SHP77 treated with DMSO at 0.1 percent for 48 hours (cell line): ENCODE measurements at places on chromosomes 5 and 9.
A peak's percentile ranks its signal among the peaks of the same experiment; 100 is the strongest.

DNA sequence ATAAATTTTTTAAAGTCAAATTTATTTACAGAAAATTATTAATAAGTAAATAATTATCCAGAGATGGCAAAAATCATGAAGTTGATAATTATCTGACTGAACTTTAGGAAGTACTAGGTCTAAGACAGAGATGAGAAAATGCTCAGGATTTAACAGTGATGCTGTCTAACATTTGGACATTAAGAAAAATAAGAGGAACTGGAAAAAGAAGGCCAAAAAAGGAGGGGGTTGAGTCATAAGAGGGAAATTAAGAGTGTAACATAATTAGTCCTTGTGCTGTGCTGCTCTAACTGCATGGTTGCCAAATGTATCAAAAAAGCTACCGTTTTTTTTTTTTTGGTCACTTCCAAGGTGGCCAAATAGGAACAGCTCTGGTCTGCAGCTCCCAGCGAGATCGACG is 35.4 kb upstream of the TUT7 start:
- no peak for DNase-seq

DNA sequence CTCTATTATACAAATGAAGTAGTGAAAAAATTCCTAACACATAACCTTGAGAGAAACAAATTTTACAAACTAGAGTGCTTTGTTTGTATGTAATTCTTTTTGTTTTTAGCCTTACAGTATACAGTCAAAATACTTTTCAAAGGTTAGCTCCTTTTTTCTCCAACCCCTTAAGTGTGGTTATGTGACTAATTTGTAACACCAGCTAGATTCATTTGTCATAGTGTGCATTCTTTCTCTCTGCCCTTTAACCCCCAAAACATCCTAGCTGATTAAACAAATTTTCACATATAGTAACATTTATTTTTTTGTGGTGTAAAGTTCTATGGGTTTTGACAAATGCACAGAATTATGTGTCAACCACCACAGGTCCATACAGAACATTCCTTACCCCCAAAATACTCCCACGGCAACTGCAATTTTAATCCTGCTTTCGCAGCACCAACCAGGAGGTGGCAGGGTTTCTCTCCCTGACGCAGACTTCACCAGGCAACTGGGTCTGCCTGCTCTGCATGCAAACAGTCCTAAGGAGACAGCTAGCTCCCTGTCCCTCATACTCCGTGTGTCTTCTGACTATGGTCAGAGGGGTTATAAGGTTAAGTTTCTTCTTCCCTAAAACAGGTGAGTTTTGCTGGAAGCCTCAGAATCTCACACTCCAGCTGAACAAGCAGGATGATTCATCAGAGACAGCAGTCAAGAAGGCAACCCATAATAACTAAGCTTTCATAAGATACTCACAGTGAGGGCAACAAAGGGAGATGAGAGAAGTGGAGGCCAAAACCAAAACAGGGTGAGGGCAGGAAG is 44.5 kb upstream of the NR5A1 start:
- no peak for DNase-seq

DNA sequence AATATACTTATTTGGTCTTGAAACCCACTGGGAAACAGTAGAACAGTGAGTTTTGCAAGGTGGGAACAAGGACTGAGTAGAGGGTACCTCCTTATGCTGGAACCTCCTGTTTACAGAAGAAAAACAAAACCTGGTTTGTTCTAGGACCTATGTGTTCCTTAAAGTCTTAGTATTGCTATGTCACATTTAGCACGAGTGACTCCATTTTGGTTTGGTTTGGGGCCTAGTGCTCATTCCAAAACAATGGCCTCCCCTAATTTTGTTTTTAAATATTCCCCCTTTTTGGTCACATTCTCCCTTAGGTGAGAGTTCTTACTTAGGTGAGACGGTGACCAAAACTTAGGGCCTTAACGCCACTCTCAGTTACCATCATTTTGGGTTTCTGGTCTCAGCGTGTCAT is 6.2 kb upstream of the NANS start:
- DNase-seq = no peak

DNA sequence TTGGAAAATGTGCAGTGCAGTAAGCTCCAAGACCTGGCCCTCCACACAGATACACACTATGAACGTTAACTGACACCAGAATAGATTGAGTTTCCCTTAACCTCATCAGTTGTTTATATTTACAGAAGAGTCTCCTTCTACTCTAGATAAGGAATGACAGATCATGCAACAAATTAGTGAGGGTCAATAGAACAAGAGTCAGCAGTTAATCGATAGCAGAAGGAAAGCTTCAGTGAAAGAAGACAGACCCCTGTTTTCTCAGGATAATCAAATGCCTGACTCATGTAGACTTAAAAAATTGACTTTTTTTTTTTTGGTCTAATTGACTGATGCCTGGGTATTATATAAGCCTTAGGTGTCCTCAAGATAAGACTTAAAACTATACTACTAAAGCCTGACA is 179.9 kb downstream of the DTWD2 start:
- no peak for DNase-seq

DNA sequence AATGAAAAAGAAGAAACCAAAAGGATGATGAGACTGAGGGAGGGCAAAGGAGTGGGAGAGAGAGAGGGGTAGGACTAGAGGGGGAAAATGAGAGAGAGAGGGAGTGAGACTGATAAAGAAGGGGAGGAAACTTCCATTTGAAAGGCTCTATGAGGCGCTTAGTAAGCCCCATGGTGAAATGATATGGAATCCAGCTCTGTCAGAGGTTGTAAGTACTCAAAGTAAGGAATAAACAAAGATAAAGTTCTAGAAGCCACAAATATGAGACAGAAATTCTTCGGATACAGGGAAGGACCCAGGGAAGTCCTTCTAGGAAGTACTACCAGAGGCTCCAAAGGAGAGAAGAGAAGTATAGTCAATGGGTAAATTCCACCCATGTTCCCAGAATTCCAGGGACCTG is 21.7 kb upstream of the VLDLR start:
- no peak for DNase-seq

- DNase-seq = no peak
Observed at GRCh38 chr9:122127396-122127798, 32.2 kb downstream of the NDUFA8 start.

GRCh38 chr5:160167624-160168165 is 48.4 kb upstream of the PWWP2A start:
- no peak for DNase-seq

GRCh38 chr9:83669067-83669466 is 38.7 kb downstream of the UBQLN1 start:
- no peak for DNase-seq

DNA sequence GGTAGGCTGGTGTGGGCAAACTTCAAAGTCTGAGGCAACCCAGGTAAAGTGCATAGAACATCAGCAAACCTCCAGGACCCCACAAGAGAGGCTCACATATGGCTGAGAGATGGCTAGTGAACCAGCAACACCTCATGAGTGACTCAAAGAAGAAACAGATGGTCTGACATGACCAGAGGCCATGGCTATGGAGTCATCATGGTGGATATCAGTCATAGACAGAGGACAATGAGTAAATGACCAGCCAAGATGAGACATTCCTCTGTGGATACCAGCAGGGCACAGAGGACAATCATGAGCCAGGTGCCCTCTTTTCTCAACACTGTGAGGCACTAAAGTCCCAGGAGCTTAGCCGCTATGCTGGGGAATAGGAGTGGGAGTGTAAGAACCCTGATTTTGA is 180.8 kb downstream of the RASEF start:
- no peak for DNase-seq

GRCh38 chr5:145887976-145888574 is 15.3 kb upstream of the GRXCR2 start:
- DNase-seq = peak; percentile 5

- DNase-seq = no peak
Observed at GRCh38 chr5:17413691-17414090, 84.3 kb upstream of the TAF11L2 start.

DNA sequence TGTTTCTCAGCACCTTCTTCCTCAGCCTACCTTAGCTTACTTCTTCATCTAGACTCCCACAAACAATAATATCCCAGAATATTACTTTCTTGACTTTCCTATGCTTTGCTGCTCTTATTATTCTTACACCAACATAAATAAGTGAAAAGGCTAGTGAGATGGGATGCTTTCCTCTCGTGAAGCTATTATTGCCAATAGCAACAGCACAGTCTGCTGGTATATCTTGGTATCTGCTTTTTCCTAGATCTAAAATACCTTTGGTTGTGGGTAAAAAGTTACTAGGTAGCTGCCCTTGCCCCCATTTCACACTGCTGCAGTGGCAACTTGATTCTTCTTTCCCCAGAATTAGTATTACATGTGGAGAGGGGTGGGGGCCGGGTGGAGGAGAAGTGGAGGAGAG is 26.1 kb upstream of the GLIPR2 start:
- no peak for DNase-seq

- DNase-seq = no peak
Observed at GRCh38 chr9:134005381-134005780, 13.3 kb upstream of the VAV2 start.

DNA sequence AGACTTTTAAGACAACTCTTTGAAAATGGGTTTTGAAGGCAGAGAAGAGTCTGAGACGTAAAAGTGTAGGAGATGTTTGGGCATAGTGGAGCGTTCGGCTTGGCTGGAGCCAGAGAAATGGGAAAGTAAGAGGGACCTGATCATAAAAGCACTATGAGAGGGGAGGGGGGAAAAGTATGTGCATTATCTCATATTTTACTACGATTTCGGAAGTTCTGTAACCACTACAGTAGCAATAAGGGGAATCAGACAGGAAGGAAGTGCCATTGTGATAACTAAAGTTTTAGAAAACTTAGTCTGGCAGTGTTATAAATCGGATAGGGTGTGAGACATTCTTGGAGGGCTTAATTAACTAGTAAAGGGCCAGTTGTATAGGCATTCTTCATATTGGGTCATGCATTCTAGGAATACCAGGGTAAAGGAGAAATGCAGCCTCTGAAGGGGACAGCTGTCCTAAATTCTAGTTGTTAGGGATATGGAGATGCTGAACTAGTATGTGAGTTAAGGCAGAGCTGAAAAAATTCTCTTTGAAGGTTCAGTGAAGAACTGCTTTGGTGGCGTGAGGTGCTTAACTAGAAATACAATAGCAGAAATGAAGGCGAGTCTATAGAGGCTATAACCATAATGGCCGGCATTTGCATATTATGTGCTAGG is 83.8 kb upstream of the FREM1 start:
- no peak for DNase-seq

DNA sequence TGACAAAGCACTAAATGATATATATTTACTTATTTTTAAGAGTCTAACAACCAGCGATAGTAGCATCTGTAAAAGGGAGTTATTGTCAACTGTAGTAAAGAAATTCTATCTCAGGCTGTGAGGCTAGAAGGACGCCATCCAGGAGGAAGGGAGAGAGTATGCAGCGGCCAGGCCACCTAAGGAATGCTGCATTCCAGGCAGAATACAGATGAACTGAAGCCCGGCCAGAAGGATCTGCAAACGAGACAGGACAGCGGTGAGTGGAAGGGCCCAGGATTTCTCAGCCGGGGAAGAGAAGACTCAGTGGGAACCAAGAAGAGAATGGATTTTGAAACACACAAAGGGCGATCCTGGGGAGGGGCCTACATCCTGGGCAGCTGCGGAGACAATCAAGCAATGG is 7.4 kb downstream of the RETREG1 start:
- no peak for DNase-seq

GRCh38 chr9:14251154-14252071 is 62.5 kb downstream of the NFIB start:
- DNase-seq = no peak

DNA sequence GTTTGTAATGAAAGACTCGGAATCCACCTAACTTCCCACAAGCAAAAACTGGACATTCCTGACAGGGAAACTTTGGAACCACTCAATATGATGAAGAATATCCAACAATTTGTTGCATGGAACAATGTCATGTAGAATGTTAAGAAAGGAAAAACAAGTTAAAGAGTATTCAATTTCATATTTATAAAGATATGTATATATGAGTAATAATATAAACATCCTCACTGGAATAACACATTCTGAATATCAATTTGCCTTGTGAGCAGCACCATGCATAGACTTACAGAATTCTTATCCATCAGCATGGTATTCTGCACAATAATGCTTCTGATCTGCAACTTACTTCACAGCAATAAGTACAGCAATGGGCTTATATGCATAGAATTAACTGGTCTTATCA is 650.3 kb downstream of the SEMA5A start:
- no peak for DNase-seq

GRCh38 chr9:127130661-127131538 is 8.5 kb upstream of the ANGPTL2 start:
- peak; percentile 83 for DNase-seq

GRCh38 chr9:35847792-35848572 is 19.0 kb downstream of the TMEM8B start:
- no peak for DNase-seq

DNA sequence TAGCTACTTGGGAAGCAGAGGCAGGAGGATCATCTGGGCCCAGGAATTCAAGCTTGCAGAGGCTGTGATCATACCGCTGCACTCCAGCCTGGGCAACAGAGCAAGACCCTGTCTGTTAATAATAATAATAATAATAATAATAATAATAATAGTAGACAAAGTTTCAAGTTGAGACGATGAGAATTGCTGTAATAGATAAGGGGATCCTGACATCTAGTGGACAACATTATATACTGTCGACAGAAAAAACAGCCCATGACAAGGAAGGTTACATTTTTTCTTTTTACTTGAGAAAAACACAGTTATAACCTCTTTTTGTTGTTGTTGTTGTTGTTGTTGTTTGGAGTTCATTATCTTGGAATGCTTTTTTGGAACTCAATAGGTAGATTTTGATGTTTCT is 35.3 kb downstream of the NDFIP1 start:
- DNase-seq = no peak

DNA sequence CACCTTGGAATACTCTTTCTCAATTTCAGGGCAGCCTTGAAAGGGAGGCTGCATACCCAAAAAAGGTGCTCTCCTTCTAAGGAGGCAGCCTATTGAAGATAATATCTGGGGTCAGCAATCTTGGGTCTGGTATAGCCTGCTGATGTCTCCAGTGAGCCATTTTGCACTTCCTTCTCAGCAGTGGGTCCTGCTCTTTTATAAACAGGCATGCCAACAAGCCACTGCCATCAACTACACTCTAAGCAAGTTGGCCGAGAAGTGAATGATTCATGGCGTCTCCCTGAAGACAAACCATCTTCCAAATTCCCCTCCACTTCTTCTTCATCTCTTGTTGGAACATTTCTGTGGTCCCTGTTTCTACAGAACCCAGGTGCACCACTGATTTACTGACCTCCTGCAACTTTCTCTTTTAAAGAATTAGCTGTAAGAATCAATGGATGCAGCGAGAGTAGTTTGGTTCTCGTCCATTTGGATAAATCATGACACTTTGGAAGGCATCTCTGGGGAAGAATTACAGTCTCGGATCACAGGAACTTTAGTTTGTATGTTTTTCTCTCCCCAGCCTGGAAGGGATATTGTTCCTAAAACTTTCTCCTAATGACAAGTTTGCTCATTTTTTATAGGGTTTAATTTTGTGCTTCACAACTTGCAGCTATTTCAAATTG is 108.3 kb downstream of the INSYN2B start:
- DNase-seq = no peak

- DNase-seq = no peak
Observed at GRCh38 chr5:39783756-39784421, 359.1 kb upstream of the DAB2 start.

DNA sequence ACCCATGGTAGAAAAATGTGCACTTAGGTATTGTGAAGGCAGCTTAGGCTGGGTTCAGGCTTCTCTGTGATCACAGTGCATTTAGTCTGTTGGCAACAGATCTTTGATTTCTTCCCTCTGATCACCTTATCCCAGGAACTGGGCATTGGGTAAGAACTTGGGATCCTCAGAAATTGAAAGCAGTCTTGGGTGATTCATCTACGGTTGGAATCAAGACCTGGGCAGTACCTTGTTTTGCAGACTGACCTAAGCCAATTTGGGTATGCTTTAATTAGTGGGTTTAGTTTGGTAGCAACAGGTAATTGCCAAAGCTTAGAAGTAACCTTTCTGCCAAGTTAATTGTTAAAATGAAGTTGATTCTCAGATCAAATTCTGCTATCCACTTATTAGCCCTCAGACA is 17.8 kb downstream of the ENTREP1 start:
- no peak for DNase-seq
